Epithelial cell of esophagus (primary cell): ENCODE measurements at places on chromosomes 11 and 22.
A peak's percentile ranks its signal among the peaks of the same experiment; 100 is the strongest.

DNA sequence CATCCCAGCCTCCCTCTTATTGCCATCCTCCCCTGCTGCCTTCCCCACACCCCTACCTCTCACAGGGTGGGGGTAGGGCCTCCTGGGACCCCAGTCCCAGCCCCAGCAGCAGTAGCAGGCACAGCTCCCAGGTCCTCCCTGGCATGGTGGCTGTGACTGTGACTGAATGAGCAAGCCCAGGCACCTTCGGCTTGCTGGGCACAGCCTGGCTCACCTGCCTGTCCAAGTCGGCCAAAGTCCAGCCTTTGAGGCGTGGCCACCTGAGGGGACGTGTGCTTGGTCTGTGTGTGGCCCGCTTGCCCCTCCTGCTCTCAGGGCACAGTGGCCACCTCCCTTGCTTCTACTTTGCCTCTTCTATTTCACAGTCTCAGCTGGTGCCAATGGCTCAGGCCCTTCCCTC, at the start of gene TREH:
TSS of gene TREH (minus strand) at position 168 of the 400 bp plus-strand sequence. CDS start at position 145, 23 bp downstream.
- no peak for DNase-seq

GRCh38 chr11:66154109-66154508, 84.0 kb downstream of the PACS1 start:
- no peak for DNase-seq

DNA sequence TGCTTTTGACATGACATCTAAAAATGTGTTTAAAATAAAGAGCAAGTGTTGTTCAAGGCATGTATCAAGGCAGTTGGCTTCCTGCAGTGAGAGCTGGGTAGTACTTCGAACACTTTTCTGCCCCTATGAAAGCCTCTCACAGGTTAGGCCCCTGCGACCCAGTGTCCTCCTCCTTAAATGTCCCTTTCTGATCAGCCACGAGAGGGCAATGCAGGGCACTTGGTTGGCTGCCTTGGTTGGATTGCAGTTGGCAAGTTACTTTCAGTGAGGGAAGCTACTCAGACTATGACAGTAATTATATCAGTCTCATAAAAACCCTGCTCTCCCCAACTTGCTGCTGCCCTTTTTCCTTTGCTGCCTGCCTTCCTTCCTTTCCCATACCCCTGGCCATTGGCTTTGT, 743.8 kb downstream of the NTM start:
- DNase-seq, result peak; percentile 57

DNA sequence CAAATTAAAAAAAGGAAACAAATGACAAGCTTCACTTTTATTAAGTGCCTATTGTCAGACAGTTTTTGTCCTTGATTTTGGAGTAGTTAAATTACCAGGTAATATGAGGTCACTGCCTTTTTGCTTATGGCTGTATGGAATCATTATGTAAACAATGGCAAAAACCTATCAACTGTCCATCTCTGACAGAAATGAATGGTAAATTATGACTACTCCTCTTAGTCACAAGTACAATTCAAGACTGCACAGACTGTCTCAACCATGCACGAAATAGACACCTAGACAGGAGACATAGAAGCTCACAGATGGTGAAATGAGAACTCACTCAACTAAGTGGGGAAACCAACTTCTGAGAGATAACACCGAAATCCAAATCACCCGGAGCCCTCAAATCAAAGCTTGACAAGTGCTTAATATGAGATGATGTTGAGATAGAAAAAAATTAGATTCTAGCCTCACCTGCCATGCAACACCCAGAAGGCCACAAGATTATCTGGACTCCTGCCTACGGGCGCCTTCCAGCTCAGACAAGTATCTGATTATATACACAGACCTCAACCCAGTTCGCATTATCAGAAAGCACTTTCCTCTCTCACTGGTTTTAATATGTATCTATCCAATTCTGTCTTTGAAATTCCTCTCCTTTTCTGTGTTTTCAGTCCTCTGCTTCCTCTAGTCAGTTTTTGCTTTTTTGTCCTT, 199.3 kb downstream of the CADM1 start:
- peak; percentile 14 for DNase-seq

DNA sequence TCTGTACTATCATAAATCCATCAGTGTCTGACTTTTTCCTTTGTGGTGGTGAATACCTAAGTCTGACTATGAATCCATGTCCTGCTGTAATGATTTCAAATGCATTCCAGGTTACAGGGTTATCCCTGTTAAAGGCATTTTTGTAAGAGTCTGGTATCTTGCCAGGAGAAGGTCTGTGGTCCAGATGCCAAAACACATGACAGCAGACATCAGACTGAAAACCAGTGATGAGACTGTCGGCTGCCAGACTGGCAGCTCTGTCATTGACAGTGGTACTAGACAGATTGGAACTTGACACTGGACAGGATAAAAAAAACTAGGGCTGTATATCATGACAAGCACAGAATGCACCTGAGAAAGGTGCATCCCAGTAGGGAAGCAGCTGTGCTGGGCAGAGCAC, 301.8 kb upstream of the FAT3 start:
- no peak for DNase-seq

- no peak for DNase-seq
Observed at GRCh38 chr22:22519591-22519990, 479 bp downstream of the ZNF280A start.

- DNase-seq, result no peak
Observed at GRCh38 chr22:29112121-29112520, 39.3 kb downstream of the KREMEN1 start.

DNA sequence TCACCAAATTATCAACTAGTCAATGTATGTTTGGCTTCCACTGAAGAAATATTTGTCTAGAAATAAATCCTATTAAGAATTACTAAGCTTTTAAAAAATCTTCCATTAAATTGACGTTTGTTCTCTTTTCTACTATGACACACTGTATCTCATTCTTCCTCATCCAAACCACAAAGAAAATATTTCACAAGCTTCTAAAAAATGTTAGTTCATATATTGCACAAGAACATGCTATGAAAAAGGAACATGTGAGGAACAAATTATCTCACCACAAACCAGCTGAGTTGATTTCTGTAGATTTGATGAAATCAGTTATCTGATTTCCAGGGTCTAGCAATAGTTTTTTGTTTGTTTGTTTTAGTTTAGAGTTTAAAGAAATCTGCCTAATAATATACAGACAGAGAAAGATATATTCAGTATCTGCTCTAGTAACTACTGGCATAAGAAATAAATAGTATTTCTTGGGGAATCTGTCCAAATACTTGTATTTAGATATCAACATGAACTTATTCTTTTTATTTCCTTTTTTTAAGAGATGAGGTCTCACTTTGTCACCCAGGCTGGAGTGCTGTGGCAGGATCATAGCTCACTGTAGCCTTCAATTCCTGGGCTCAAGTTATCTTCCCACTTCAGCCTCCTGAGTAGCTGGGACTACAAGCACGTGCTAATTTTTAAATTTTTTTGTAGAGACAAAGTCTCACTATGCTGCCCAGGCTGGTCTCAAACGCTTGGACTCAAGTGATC, 161.7 kb downstream of the ATG16L2 start:
- peak; percentile 78 for DNase-seq

DNA sequence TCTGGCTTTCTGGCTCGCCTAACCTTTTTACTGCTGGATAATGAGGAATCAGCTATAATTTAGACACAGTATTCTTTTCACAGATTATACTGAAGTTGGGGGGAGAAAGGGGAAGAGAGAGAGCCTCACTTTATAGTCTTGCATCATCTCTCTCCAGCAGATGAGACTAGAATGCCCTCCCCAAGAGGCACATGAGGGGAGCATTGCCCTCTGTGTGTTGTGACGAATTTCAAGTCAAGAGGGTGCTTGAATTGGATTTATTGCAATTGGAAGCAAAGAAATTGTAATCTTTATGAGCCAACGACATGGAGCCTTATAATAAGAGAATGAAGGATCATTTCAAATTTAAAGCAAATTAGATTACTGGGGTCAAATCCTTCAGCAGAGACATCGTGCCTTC, 17.6 kb upstream of the CADM1 start:
- DNase-seq, result no peak

GRCh38 chr11:60280412-60280811, at the start of gene MS4A4A:
TSS of gene MS4A4A (plus strand) at chr11:60280666. CDS start at chr11:60280676, 10 bp downstream.
- no peak for DNase-seq

DNA sequence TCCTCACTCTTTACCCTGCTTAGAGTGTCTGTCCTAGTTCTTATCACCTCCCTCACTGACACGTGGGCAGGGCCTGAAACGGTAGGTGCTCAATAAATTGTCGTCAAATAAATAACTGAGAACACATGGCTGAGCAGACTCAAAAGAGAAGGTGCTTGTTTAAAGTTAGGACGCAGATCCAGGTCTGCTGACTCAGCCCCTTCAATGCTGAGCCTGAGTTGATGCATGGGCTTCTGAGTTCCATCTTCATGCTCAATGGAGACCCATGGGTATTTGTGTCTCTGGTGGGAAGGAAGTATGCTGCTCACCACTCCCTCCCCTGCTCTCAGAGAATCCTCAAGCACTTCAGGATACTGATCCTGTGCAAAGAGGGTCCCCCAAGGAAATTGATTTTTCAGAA, 67.5 kb downstream of the FLI1 start:
- DNase-seq, result no peak

- peak; percentile 45 for DNase-seq
Observed at GRCh38 chr11:11701070-11701469, 79.3 kb upstream of the GALNT18 start.

- DNase-seq, result no peak
Observed at GRCh38 chr11:81963018-81963417, 770.6 kb downstream of the FAM181B start.

DNA sequence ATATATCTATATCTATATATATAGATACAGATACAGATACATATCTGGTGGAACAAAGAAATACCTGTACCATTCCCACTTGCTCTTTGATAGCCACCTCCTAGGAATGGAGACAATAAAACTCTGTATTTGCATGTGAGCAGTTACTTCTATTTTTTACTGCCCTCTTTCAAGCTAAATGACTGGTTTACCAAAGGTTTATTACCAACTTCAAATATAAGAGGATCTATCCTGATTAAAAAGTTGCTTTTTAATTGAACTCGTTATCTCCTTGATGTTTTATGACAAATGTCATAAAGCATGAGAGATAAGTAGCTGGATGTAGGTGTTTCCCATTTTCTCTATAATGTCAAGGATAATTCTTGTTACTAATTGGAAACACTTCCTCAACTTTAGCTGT, 21.7 kb upstream of the GRIK4 start:
- no peak for DNase-seq

DNA sequence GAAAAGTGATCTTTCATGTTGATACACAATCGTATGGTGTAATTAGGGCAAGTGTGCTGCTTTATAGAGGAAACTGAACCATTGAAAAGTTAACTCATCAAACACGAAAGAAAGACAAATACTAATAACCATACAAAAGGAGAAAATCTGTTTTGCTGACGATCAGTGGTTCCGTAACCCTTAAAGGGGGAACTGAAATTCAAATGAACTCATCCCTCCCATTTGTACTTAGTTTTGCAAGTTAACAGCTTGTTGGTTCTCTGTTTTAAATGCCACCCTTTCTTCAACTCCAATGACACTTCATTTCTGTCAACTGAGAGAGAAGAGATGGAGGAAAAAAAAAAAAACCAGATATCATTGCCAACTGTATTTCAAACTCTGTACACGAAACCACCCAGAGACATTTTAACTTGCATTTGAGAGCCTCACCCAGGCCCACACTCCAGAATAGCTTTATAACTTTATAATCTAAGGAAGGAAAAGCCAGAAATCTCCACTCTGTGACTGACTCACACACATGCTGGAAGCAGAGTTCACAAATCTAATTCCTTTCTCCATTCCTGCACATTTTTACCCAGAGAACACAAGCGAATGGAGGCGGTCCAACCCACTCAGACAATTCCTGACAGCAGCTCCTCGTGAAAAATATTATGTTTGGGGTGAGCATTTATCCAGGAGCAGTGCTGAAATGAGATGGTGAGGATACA, 17.4 kb upstream of the CSNK2A3 start:
- DNase-seq, result no peak

DNA sequence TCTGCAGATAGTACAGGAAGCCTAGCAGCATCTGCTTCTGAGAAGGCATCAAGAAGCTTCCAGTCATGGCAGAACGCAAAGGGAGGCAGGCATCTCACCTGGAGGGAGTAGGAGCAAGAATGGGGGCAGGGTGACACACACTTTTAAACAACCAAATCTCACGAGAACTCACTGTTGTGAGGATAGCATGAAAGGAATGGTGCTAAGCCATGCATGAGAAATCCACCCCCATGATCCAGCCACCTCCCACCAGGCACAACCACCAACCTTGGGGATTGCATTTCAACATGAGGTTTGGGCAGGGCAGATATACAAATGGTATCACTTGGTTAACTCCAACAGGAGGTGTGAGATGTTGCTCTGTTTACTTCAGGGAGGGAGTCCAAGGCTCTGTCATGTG, 612.0 kb upstream of the KIRREL3 start:
- DNase-seq, result no peak

GRCh38 chr22:48976556-48977535, 850.8 kb downstream of the BRD1 start:
- DNase-seq, result no peak
